ENCODE measurements at places on chromosomes 2 and 18.

DNA sequence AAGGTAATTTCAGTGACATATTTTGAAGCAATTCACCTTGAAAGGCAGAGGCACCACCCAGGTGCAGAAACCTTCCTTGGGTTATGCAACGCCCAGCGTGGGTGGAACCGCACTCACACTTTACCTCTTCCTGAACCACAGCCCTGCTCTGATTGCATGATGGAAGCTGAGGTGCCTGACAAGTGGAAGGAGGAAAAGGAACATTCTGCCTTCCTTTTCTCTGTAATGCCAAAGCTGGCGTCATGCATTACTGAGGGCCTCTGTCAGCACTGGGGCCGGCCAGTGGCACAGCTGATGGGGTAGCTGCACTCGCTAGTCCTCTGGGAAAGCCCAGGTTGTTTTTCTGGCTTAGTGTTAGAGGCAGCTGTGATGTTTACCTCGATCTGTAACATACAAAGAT, 266.5 kb downstream of the NEDD4L start:
- peak; percentile 59 for DNase-seq

DNA sequence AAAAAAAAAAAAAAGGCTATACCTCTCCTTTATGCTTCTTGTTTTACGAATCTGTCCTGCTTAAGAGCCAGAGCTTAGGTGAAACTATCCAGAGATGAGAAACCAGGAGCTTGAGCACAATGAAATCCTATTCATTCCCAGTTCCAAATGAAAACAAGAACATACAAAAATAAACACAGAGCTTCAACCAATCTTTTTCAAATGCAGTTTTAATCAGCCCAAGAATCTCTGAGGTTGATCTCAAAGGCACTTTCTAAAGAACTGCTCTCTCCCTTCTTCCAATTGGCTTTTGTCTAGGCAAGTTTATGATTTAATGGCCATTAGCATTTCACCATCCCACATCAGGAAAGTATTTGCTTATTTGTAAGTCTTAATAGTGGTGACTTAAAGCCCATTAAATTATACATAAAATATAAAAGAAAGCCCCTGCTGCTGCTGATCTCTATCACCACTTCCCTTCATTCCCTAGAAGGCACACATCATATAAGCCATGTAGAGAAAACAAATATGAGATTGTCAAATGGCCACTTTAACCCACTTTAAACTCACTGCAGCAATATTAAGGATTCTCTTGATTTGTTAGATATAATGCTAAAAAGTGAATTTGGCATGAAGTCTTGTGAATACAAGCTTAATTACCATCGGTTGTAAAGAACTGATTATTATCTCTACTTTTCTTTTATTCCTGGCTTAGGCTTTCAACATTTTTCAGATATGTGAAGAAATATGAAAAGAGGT, 29.3 kb upstream of the SCN9A start:
- DNase-seq = no peak

GRCh38 chr2:43493954-43494353, 101.9 kb downstream of the THADA start:
- no peak for DNase-seq

GRCh38 chr2:56175779-56176178, 8.0 kb upstream of the CCDC85A start:
- no peak for DNase-seq

- no peak for DNase-seq
Observed at GRCh38 chr2:72994282-72994990, 77.1 kb downstream of the SFXN5 start.

- DNase-seq = no peak
Observed at GRCh38 chr2:8389431-8390108, 292.3 kb upstream of the ID2 start.

DNA sequence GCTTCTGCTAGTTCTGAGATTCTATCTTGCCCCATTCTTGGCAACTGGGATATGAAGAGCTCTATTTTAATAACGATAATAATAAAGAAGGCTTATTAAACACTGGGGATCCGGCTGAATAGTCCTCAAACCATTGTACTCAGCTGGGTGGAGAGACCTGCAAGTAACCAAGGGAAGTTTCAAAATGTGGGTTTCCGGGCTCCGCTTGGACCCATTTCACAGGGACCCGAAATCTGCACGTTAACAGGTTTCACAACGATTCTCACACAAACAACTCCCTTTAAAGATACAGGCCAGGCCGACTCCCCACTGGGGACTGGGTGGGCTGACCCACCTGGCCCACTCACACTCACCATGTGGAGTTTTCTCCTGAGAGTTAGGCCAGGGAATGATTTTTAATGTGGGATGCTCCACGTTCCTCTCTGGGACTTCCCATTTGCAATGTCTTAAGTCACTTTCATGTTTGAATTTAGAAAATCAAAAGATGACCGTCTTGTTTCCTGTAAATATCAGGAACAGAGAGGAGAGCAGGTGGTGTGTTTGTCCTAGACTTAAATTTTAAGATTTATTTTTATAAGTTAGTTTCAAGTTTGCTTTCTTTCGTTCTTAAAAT, 96.3 kb downstream of the SH3RF3 start:
- DNase-seq = no peak

- DNase-seq = no peak
Observed at GRCh38 chr2:30730736-30731647, 76.3 kb downstream of the CAPN13 start.

DNA sequence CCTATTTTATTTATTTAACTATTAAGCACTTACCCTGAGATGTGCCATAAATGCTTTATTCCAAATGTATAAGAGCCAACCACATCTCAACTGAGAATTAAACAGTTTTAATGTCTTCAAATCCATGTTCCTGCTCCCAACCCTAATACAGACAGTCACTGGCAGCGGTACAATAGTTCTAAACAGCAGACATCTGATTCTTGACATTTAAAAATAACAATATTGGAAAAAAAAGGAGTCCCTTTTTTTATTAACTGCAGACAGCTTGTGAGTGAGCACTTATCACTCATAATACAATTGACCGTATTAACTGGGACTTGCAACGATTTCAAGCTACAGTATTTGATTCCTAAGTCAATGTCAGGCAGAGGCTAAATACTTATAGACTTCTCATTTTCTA, 424.6 kb downstream of the TGIF1 start:
- DNase-seq = no peak

- no peak for DNase-seq
Observed at GRCh38 chr18:45774065-45774521, 50.1 kb downstream of the SLC14A1 start.

DNA sequence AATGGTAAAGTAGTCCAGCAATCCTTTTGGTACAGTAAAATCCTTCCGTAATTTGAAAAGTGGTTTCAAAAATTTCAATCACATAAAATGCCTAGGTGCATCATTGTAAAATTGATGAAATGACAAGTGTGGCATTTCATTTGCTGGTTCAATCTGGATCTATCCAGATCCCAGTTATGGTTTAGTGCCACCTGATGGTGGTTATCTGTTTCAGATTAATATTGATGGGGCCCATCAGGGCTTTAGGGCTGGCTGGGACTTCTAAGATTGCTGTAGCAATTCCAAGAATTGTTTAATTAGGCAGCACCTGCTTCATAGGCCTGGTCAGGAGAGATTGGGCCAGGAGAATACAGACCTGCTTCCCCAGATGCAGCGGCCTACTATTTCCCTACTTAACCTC, 55.5 kb upstream of the PIK3C3 start:
- DNase-seq = no peak

GRCh38 chr2:205511221-205511620, 171.1 kb upstream of the NRP2 start:
- DNase-seq = no peak

- no peak for DNase-seq
Observed at GRCh38 chr2:164781394-164781793, 60.2 kb downstream of the COBLL1 start.

GRCh38 chr2:72181616-72182015, 34.0 kb upstream of the CYP26B1 start:
- no peak for DNase-seq

GRCh38 chr2:159614534-159615366, 1.6 kb downstream of the BAZ2B start:
- DNase-seq = no peak

GRCh38 chr2:75173740-75174139, 25.6 kb downstream of the TACR1 start:
- no peak for DNase-seq

- no peak for DNase-seq
Observed at GRCh38 chr2:65957454-65957853, 477.5 kb upstream of the MEIS1 start.

- no peak for DNase-seq
Observed at GRCh38 chr2:195313962-195314361, 343.1 kb upstream of the SLC39A10 start.

GRCh38 chr18:33871363-33872025, 293.5 kb downstream of the ASXL3 start:
- DNase-seq = no peak

- no peak for DNase-seq
Observed at GRCh38 chr2:212711856-212712255, 173.3 kb upstream of the ERBB4 start.

- no peak for DNase-seq
Observed at GRCh38 chr2:50840341-50841124, 191.4 kb downstream of the NRXN1 start.

DNA sequence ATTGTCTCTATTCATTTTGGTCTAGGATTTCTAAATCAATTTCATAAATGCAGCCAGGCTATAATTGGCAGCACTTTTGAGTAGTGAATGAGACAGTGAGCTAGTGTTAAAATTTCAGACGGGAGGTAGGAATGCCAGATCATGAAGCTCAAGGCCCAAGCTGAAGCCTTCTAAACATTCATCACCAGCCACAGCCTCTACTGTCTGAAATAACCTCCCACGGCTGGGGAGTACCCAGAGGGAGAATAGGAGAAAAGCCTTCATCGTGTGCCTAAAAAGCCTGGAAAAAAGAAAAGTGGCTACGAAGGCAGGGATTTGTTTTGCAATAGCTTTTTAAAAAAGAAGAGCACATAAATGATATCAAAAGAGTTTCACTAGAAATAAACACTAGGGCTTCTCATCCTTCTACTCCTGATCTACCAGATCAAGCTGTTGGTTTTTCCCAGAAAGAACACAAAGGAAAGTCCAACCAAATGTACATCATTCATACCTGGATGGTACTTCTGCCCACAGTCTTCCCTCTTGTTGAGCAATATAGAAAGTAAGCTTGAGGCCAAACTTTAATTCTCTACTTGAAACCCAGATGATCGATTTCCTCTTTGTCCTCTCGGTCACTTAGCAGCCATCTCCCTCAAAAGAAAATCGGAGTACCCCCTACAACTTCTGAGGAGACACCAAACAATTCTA, 48.1 kb upstream of the SLC39A10 start:
- DNase-seq = no peak

GRCh38 chr2:179355881-179356280, 91.2 kb upstream of the SESTD1 start:
- DNase-seq = no peak

DNA sequence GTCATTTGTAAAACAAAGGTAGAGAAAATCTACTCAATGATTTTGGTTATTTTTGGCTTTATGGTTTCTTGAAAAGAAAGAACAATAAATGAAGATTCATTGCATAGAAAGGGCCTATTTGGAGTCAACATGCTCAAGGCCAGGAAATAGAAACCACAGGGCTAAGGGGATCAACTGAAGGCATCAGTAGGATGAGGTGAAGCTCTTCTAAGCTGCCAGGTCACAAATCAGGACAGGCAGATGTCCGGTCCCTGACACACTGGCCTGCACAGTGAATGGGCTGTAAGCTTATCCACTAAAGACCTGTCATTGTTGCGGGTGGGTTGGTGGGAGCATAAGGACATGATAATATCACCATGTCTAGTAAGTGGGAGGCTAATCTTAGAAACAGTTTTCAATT, 31.6 kb upstream of the RNF138 start:
- DNase-seq = no peak

DNA sequence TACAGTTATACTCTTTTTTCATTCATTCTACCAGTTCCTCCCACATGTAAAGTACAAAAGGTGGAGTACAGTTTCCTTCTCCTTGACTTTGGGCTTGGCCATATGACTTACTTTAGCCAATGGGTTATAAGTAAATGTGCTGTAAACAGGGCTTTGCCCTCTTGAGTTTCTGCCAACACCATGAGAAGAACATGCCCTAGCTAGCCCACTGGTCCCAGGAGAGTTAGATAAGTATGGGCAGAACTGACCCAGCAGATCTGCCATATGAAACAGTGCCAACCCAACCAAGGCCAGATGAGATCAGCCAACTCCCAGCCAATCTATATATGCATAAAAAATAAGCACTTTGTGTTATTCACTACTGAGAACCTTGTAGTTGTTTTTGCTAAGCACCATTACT, 25.5 kb downstream of the ZC3H8 start:
- DNase-seq = no peak

DNA sequence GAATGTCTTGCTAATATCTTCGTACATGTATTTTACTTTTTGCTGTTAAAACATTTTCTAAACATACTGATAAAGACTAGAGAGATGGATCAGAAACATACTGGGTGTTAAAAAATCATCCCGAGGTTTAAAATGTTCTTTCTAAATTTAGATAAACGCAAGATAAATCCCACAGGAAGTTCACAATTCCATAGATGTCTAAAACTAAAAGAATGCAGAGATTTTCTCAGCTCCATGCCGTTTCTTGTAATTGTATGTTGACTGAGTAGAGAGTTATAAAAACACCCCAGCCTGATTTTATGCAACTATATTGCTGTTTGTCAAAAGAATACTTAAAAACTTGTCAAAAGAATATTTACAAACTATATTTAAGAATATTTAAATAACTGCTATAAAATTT, 455.7 kb downstream of the ARHGAP15 start:
- DNase-seq = no peak

DNA sequence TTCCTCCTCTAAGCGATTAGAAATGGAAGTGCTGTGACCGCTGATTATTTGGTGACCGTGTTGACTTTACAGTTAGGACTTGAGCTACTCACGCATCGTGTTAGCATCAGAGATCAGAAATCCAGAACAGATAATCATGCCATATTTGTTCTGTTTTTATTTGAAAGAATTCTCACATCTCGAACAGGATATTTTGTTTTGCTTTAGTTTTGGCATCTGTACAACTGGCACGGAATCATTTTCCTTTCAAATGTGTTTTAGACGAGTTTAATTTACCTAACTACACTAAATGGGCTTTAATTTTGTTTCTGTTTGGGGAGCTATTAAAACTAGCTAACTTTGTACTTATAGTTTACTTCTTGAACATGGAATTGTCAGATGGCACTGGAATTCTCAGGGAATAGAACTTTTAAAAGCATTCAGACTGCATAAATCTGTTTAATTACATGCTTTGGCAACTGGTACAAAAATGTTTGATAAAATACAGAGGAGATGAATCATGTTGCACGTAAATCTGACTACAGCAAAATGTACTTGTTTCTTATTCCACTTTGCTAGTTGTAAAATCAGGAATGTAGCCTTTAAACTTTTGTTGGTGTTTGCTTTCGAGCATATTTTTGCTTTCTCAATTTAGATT, 1.4 kb downstream of the ITPRID2 start:
- no peak for DNase-seq

GRCh38 chr18:54444319-54444914, 86.7 kb downstream of the C18orf54 start:
- no peak for DNase-seq

- DNase-seq = peak; percentile 69
Observed at GRCh38 chr2:61538920-61539520, 864 bp upstream of the XPO1 start.
